Hepatocyte (in vitro differentiated cells): ENCODE measurements at places on chromosomes 12 and 14. TPM values are rescaled to one million over a fixed set of nuclear protein-coding genes. Genes with fewer than 3 reads are reported as not detected.

Gene CDH24
- polyA plus RNA-seq = 18.0 and 19.8 TPM in 2 replicates

Gene NTS
- 2.2 and 3.2 TPM in 2 replicates for polyA plus RNA-seq

Gene STAC3
- polyA plus RNA-seq = 0.49 and 0.83 TPM in 2 replicates

Gene GUCY2C
- polyA plus RNA-seq = 12.9 and 26.5 TPM in 2 replicates

Gene RNASE3
- 0.50 and 0.52 TPM in 2 replicates for polyA plus RNA-seq

Gene RARG
- 24.7 and 28.1 TPM in 2 replicates for polyA plus RNA-seq

Gene HOXC6
- 11.1 and 12.1 TPM in 2 replicates for polyA plus RNA-seq

Gene RND1
- polyA plus RNA-seq = 78.5 and 99.1 TPM in 2 replicates

Gene SCNN1A
- polyA plus RNA-seq = 28.4 and 30.0 TPM in 2 replicates

Gene PLEKHD1
- polyA plus RNA-seq = not detected in 2 replicates

Gene SDR9C7
- polyA plus RNA-seq = not detected in 2 replicates

Gene DPY19L2
- 4.9 and 5.0 TPM in 2 replicates for polyA plus RNA-seq

Gene DCN
- polyA plus RNA-seq = 2,382 and 2,576 TPM in 2 replicates
